ENCODE measurements at places on chromosomes 4 and X.

DNA sequence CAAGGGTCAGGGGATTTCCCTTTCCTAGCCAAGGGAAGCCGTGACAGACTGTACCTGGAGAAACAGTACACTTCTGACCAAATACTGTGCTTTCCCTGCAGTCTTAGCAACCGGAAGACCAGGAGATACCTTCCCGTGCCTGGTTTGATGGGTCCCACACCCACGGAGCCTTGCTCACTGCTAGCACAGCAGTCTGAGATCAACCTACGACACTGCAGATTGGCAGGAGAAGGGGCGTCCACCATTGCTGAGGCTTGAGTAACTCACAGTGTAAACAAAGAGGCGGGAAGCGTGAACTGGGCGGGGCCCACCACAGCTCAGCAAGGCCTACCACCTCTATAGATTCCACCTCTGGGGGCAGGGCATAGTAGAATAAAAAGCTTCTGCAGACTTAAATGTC, 48.7 kb upstream of the SRD5A3 start:
- no peaks in the 10 kb centered on the region for H3K36me3 ChIP-seq
- no peak for DNase-seq
- H3K27ac ChIP-seq: no peak overlapping the region
- H3K4me1 ChIP-seq: peaks cover 2% of the 10 kb centered on the region

- H3K4me1 ChIP-seq: peaks cover 62% of the 10 kb centered on the region
- H3K36me3 ChIP-seq: peaks cover 18% of the 10 kb centered on the region
- peak overlapping the region; percentile 28 for H3K4me3 ChIP-seq
- H3K27ac ChIP-seq: peak overlapping the region; percentile 94
- DNase-seq: peak; percentile 43
Observed at GRCh38 chrX:56798866-56799758, 70.1 kb downstream of the NBDY start.

GRCh38 chr4:36392024-36392423, 110.6 kb downstream of the DTHD1 start:
- H3K4me1 ChIP-seq: peaks cover 20% of the 10 kb centered on the region
- no peaks in the 10 kb centered on the region for H3K36me3 ChIP-seq
- no peak overlapping the region for H3K27ac ChIP-seq

DNA sequence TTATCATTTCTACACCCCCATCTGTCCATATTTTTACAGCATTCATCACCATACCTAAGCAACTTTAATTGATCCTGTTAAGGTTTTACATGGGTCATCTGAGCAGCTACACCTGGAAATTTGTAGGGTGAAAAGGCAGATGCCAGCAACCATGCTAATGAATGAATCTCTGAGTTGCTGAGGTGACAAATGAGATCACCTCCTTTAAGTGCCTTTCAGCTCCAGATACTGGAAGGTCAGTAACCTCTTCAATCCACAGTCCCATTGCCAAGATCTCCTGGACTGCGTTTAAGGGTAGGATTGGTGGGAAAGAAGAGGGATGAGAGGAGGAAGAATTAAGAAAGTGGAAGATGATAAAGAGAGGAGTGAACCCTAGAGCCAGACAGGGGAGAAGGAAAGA, 8.5 kb upstream of the BMP3 start:
- H3K4me3 ChIP-seq: no peak overlapping the region
- no peaks in the 10 kb centered on the region for H3K4me1 ChIP-seq
- H3K36me3 ChIP-seq: no peaks in the 10 kb centered on the region
- H3K27ac ChIP-seq: no peak overlapping the region
- H3K27me3 ChIP-seq: peaks cover 17% of the 10 kb centered on the region
- no peak for DNase-seq

DNA sequence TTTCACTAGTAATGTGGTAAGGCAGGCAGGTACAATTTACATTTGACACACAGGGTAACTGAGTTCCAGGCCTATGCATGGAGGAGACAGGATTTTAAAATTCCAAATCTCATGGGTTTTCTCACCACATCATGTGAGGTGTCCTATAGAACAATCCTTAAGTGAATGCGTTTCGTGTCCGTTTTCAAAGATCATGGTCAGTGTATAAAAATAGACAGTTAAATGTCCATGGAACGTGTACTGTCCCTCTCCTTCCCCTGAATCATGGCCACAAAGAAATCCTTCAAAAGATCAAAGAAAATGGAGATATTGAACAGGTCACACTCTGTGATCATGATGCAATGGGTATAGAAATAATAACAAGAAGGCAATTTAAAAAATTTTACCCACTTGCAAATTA, 42.0 kb downstream of the LIMCH1 start:
- no peaks in the 10 kb centered on the region for H3K36me3 ChIP-seq
- no peak overlapping the region for H3K27ac ChIP-seq
- H3K4me1 ChIP-seq: no peaks in the 10 kb centered on the region
- no peak for DNase-seq

GRCh38 chrX:140292961-140293360, 211.9 kb downstream of the SOX3 start:
- H3K27me3 ChIP-seq: no peaks in the 10 kb centered on the region
- no peaks in the 10 kb centered on the region for H3K4me1 ChIP-seq
- no peak overlapping the region for H3K4me3 ChIP-seq
- H3K36me3 ChIP-seq: no peaks in the 10 kb centered on the region
- no peak overlapping the region for H3K27ac ChIP-seq

- no peaks in the 10 kb centered on the region for H3K36me3 ChIP-seq
- no peak overlapping the region for H3K4me3 ChIP-seq
- H3K4me1 ChIP-seq: peaks cover 3% of the 10 kb centered on the region
- no peak for DNase-seq
- H3K27ac ChIP-seq: no peak overlapping the region
Observed at GRCh38 chr4:185671066-185671465, 135.8 kb upstream of the PDLIM3 start.

- no peaks in the 10 kb centered on the region for H3K27me3 ChIP-seq
- no peak for DNase-seq
- H3K36me3 ChIP-seq: no peaks in the 10 kb centered on the region
- no peaks in the 10 kb centered on the region for H3K4me1 ChIP-seq
Observed at GRCh38 chr4:115101675-115102074, 11.7 kb downstream of the NDST4 start.

DNA sequence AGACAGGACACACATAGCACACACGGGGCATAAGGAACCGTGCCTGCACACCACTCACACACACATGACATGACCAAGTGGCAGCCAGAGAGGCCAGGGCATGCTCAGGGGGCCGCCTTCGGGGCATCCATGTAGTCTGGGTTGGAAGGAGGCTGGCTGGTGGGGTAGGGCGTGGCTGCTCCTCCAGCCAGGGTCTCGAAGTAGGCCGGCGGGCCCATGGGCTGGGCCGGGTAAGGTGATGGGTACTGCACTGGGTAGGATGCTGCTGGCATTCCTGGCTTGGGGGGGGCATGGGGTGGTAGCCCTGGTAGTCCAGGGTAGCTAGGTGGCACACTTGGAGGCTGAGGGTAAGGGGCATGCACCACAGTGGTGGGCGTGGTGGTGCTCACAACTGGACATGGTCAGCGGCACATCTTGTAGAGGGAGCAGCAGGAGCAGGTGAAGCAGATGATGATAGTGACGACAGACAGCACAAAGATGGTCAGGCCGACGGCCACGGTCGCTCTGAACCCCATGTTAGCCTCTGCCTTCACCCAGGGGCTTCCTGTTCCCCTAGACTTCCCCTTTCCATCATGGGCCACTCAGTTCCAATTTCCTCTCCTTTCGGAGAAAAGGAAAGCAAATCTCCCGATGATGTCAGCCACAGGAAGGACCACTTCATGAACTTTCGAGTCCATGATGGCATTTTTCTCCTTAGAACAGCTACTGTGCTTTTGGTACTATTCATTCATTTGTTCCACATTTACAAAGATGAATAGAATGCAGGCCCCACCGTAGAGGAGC, 10.9 kb upstream of the DDX3X start:
- no peak for DNase-seq
- peaks cover 1% of the 10 kb centered on the region for H3K4me1 ChIP-seq
- H3K27me3 ChIP-seq: no peaks in the 10 kb centered on the region
- H3K36me3 ChIP-seq: no peaks in the 10 kb centered on the region

DNA sequence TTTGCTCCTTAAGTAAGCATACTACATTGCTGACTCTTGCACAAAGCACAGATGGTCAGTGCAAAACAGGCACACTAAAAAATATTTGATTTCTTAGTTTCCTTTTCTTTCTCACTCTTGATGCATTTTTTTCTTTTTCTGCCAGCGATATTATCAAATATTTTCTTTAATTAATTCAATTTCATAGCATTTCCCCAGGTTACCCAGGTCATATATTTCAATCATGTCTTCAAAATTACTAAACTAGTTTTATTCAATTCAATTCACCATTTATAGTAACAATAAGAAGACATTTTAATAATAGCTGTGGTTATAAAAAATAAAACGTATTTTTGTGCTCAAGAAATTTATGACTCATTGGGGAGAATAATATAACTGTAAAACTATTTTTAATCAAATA, 421.2 kb downstream of the GASK1B start:
- no peaks in the 10 kb centered on the region for H3K4me1 ChIP-seq
- no peak for DNase-seq
- no peak overlapping the region for H3K4me3 ChIP-seq

DNA sequence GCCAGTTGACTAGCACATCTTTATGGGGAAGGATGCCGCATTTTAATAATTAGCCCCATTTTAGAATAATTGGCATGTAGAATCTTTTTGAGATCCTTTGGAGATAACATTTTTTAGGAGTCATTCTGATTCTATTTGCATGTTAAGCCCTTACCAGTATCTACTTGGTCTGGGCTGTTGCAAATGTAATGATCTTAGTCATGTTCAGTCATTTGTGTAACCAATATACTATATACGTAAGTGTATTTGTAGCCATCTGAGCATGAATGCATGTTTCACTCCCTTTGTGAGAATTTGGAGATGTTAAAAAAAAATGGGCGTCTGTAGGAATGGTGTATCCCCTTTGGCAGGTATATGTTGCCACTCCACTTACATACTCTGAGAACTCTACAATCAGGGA, 119.1 kb downstream of the TEX13A start:
- no peak for DNase-seq
- no peaks in the 10 kb centered on the region for H3K4me1 ChIP-seq
- H3K36me3 ChIP-seq: no peaks in the 10 kb centered on the region
- H3K4me3 ChIP-seq: no peak overlapping the region
- no peaks in the 10 kb centered on the region for H3K27me3 ChIP-seq

GRCh38 chr4:151226004-151226932, 50.7 kb upstream of the PRSS48 start:
- no peak overlapping the region for H3K4me3 ChIP-seq
- H3K27me3 ChIP-seq: peaks cover 23% of the 10 kb centered on the region
- H3K36me3 ChIP-seq: no peaks in the 10 kb centered on the region
- no peak for DNase-seq
- no peak overlapping the region for H3K27ac ChIP-seq
- no peaks in the 10 kb centered on the region for H3K4me1 ChIP-seq

- no peak overlapping the region for H3K27ac ChIP-seq
- H3K4me1 ChIP-seq: no peaks in the 10 kb centered on the region
- no peaks in the 10 kb centered on the region for H3K36me3 ChIP-seq
- H3K27me3 ChIP-seq: peaks cover 8% of the 10 kb centered on the region
Observed at GRCh38 chr4:150131581-150132228, 53.5 kb downstream of the DCLK2 start.

DNA sequence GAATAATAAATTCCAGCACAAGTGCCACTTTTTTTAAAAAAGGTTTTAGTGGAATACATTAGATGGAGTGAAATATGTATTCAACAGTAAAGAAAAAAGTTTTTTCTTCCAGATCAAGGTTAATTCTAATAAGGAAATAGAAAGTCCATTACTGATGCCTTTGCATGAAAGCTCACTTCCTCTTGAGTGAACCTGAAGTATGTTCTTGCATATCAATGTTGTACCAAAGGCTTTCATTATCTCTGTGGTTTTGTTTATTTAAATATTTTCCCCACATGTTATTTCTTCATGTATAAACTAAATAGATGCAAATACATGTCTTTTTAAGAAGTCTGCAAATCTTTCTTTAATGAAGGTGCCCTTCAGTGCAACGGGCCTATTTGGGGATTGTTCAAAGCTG, 307.9 kb downstream of the C4orf33 start:
- no peaks in the 10 kb centered on the region for H3K4me1 ChIP-seq
- no peaks in the 10 kb centered on the region for H3K27me3 ChIP-seq
- H3K27ac ChIP-seq: no peak overlapping the region
- DNase-seq: no peak
- no peaks in the 10 kb centered on the region for H3K36me3 ChIP-seq
- no peak overlapping the region for H3K4me3 ChIP-seq

GRCh38 chr4:168654104-168654847, 157.4 kb downstream of the PALLD start:
- H3K27me3 ChIP-seq: peaks cover 36% of the 10 kb centered on the region
- no peak for DNase-seq
- H3K4me3 ChIP-seq: no peak overlapping the region
- H3K27ac ChIP-seq: no peak overlapping the region
- H3K4me1 ChIP-seq: peaks cover 1% of the 10 kb centered on the region

DNA sequence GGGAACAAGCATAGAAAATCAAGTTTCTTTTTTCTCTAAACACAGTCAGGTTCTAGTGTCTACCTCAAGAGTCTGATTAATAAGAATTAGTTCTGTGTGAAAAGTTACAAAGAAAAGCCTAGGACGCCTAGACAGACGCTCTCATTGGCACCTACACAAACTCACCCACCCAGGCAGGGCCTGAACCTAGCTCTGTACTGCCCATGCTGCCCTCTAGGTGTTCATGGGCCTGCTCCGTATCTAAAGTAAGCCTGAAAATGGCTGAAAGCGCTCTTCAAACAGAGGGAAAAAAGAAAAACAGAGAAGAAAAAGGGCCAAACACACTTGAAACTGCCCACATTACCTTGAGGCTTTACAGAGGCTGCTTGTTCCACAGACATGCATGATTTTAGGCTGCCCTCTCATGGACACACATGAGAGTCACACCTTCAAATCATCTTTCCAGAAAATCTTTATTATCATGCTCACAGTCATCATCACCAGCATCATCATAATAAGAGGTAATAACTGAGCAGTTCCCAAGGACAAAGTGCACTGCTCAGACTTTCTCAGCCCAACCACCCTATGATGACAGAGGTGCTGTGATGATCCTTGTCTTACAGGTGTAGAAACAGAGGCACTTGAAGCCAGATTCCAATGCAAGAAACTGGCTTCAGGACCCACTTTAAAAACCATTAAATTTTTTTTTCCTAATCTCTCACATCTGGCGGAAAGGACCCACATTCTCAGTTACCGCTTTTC, 49.6 kb downstream of the MAP7D2 start:
- peak; percentile 29 for DNase-seq
- H3K4me1 ChIP-seq: peaks cover 2% of the 10 kb centered on the region
- no peaks in the 10 kb centered on the region for H3K27me3 ChIP-seq
- H3K4me3 ChIP-seq: no peak overlapping the region
- no peaks in the 10 kb centered on the region for H3K36me3 ChIP-seq

- H3K4me3 ChIP-seq: no peak overlapping the region
- DNase-seq: no peak
- H3K36me3 ChIP-seq: no peaks in the 10 kb centered on the region
- H3K27me3 ChIP-seq: no peaks in the 10 kb centered on the region
Observed at GRCh38 chrX:11870789-11871188, 112.8 kb downstream of the MSL3 start.

DNA sequence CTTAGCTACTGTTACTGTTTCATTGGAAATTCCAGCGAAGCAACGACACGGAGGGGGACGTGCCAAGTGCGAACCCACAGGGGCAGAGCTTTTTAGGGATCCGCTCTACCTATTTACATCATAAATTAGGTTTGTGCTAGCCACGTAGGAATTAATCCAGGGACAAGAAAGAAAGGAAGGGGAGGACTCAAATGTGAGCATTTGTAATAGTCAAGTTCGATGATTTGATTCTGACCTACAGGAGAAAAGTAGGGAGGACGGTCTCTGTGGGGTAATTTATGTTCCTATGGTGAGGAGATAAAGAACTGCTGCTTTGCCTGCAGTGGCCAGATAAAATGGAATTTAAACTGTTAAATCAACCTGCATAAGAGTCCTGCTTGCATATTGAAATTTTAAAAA, 1.7 kb downstream of the INTS6L start:
- no peak for DNase-seq
- H3K27ac ChIP-seq: peak overlapping the region; percentile 91
- H3K4me1 ChIP-seq: peaks cover 38% of the 10 kb centered on the region
- H3K36me3 ChIP-seq: peaks cover 35% of the 10 kb centered on the region
- H3K27me3 ChIP-seq: no peaks in the 10 kb centered on the region

All from activated CD4-positive, alpha-beta T cell treated with anti-CD3 and anti-CD28 coated beads, Interleukin-2, amount 10 ng/mL, durations not matched to agents 7 days and 5 days (primary cell).